Stimulated activated CD4-positive, alpha-beta T cell treated with anti-CD3 and anti-CD28 coated beads, Interleukin-2, amount 100 ng/mL, for 24 hours (primary cell): ENCODE measurements at places on chromosomes 3 and 15.

DNA sequence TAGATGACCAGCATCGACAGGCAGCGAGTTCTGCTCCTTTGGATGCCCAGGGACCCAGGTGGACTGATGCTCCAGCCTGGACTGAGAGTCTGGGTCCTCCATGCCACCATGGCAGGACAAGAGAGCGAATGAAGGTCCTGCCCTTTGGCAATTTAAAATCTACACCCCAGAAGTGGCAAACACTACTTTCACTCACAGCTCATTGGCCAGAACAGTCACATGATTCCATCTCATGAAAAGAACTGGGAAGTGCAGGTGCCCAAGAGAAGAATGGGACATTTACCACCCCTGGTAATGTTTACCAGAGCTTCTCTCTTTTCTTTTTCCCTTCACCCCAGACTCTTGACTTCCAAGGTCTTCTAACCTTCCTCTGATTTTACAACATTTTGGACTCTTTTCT lies 87.8 kb upstream of the SLCO3A1 start:
- no peak for DNase-seq

GRCh38 chr3:63970631-63971475 lies 52.4 kb downstream of the PSMD6 start:
- DNase-seq = no peak

DNA sequence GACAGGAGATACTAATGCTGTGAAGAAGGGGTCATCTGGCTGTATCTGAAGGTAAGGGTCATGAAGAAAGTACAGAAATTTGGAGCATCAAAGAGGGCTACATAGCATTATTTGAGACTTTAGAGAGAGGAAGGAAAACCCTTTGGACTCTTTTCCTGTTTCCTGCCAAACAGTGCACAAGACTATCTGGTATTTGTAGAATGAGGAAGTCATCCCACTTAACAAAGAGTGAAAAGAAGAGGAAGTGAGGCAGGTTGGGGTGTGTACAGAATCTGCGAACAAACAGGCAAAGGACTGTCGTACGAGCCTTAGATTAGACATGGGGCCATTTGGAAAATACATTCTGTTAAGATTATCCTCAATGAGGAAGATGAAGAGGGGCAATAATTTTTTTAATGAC lies 546.8 kb upstream of the EPHA6 start:
- DNase-seq = no peak

DNA sequence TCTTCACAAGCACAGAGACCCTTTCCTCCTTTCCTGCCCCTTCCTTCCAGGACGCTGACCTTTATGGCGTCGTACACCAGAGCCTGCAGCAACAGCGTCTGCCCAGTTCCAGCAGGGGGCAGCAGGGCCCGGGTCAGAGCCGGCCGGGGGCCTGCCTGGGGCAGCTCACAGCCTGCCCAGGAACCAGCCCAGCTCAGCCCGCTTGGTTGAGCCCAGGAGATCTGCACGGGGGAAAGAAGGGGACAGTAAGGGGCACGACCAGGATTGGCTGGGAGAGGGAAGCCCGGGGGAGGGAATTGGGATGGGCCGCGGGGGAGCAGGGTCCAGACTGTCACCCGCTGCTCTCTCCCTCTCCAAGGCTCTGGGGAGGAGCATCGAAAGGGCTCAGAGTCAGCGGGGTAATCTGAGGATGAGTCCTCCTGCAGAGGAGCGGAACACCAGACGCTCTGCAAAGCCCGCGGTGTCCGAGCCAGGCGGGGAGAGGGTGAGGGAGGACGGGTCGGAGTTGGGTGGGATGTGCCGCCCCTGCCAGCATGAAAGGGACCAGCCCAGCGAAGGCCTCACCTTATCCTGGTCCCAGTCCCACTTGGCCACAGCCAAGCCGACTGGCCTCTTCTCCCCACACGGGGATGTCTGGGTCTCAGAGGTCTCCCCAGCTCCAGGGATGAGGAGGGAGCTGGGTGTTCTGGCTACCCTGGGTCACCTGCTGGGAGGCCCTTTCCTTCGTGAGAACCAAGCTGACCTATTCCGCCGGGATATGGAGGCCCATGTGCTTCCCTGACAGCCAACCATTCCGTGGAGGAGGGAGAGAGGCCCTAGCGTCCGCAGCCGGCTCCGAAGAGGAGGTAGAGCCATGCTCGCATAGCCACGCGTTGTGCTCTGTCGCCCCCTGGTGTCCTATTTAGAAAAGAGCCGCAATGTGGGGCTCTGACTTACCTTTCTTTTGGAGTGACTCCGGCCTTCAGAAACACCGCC lies 7.4 kb upstream of the IGDCC3 start:
- DNase-seq = peak; percentile 85

DNA sequence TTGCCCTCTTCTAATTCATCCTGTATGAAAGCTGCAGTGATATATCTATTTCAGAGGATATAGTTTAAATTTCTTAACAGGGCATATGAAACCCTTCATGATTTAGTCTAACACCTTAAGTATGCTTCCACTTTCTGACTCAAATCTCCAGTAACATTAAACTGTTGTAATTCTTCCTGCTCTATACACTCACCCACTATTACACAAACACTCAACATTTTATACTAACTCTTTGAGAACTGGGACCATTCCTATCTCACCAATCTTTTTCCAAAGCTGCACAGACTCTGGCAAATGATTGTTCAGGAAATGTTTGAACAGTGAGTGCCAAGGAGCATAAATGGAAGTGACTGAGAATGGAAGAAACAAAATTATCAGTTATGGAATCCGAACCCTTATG lies 560.4 kb upstream of the DPPA4 start:
- DNase-seq = no peak

DNA sequence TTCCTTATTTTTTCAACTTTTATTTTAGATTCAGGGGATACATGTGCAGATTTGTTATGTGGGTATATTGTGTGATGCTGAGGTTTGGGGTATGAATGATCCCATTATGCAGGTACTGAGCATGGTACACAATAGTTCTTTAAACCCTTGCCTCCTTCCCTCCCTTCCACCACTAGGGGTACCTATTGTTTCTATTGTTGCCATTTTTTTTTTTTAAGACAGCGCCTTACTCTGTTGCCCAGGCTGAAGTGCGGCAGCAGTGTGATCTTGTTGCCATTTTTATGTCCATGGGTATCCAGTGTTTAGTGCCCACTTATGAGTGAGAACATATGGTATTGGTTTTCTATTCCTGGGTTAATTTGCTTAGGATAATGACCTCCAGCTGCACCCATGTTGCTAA lies 117.3 kb upstream of the FAM3D start:
- DNase-seq = no peak

DNA sequence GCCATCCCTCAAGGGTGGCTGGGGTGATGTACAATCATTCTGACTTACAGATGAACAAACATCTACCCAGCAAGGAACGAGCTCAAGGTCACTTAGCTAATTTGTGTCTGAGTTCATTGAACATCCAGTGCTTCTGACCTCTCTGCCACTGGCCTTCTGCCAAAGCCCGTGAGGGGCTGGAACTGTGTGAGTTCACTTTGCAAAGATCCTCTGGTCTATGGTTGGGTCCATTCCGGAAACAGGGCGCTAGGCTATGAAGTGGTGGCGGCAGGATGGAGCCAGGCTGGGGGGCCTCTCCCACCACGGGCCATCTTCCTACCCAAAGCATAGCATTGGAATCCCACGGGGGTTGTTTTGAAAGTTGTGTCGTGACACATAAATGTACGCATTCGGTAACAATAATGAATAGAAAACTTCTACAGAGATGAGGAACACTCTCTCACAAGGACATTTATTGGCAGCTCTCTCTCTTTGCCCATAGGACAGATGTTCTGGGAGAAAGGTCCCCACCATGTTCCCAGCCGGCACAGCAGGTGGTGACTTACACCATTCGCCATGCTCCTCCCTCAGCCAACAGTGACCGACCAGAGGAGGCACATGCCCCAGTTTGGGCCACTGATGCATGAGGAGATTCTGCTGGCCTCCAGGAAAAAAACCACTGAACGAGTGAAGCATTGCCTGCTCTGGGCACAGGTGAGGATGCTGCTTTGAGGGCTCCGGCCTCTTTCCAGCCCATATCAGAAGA lies 214.7 kb upstream of the CHRNA7 start:
- DNase-seq = no peak

DNA sequence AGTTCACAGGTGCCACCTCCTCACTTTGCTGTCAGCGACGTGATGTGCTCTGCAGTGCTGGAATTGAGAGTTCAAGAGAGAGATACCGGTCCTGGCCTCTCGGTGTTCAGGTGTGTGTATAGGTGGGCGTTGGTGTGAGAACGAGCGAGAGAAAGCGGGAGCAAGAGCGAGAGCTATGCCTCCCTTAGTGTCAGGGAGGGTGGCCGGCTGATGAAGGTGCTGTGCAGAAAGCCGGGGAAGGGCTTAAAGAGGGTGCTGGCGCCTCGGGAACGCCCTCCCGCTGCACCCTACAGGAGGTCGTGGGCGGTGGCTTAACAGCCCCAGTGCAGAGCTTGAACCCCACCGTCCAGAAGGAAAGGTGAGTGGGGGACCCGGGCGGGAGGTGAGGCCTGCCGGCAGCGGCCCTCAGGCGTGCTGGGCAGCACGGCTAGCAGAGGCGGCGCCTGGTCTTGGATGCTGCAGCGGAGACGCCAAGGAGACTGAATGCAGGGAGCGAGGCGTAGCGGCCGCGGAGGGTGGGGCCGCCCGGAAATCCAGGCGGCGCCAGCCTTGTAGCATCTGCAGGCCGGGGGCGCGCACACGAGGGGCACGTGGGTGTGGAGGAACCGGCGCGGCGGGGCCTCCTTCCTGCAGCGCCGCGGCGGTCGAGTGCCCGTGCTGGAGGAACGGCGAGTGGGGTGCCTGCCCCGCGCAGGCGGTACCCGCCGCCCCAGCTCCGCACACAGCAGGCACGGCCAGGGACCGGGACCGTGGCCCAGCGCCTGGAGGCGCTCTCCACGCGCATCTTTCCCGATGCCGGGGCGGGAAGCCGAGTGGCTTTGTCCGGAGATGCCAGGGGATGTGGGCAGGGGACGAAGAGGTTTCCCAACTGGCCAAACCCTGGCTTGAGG lies 246.8 kb upstream of the TOPAZ1 start:
- no peak for DNase-seq

GRCh38 chr15:73633991-73634495 lies 854 bp upstream of the NPTN start:
- DNase-seq = no peak

DNA sequence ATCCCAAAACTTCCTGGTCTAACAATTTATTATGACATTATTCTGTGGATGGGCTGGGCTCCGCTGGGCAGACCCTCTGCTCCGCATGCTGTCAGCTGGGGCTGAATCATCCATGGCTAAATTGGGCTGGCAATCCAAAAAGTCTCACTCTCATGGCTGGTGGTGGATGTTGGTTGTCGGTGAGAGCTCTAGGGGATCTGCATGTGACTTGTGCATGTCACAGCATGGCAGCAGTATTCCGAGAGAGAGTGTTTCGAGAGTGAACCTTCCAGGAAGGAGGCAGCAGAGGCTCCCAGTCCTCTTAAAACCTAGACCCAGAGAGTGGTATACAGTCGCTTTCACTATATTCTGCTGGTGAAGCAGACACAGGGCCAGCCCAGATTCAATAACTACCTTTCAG lies 9.9 kb downstream of the RARB start:
- no peak for DNase-seq

DNA sequence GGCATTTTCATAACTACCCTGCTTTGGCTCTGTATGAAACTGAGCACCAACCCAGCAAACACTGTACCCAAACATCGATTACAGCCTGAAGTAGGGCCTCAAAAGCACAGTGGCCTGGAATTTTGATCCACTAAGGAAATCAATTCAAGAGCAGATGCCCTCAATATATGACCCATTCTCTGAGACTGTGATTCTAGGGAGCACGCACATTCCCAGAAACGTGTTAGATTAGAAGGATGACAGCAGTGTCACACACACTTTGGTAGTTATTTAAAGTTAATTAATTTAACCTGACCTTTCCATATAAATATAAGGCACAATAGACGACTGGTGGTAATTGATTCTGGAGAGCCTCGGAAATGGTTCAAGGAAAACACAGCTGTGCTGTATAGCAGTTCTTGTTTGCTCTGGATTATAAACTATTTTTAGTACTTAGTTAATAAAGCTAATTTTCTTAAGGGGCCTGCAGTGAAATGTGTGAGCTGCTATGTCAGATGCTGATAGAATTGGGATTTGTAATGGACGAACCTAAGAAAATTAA lies 126.3 kb upstream of the ZNF385D start:
- no peak for DNase-seq

DNA sequence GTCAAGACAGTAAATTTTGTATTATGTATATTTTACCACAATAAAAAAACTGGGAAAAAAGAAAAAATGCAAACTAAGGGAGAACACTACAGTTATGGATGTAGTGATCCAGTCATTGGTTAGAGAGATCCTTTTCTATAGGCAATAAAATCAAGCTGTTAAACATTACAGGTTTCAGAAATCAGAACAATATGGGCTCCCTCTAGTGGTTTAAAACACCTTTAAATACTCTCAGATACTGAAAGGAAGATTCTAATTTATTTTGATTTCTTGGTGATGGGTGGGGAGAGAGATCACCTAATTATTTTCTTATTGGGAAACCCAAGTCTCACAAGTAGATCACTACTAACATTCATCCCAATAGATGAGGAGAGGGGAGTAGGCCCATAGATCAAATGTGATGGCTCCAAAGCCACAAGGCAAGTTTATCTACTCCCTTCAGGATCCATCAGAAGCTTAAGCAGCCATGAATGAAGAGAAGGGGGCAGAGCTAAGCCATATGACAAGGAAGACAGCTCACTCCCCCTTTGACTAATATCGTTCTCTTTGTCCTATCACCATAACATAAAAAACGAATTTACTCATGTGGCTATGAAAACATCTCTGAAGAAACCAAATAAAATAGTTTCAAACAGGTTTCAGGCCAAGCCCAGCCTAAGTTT lies 118.6 kb downstream of the ANO10 start:
- DNase-seq = no peak

- DNase-seq = no peak
Measured at GRCh38 chr15:98719137-98719740, 70.9 kb downstream of the IGF1R start.

DNA sequence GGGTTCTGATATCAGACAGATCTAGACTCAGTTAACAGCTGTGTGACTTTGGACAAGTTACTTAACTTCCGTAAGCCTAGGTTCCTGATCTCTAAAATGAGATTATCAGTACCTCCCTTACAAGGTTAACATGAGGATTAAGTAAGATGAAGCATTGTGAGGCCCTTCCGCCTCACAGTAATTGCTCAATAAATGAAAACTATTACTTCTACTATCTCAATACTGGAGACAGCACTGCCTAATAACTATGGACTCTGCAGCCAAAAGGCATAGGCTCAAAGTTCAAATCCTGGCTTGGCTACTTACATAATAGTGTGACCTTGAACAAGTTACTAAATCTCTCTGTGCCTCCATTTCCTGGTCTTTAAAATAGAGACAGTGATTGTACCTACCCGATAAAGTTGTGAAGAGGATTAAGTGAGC lies 82.0 kb upstream of the ATP11B start:
- DNase-seq = no peak

GRCh38 chr3:37145611-37146010 lies 28.8 kb downstream of the LRRFIP2 start:
- no peak for DNase-seq

- no peak for DNase-seq
Measured at GRCh38 chr3:58452176-58452575, 18.5 kb upstream of the PDHB start.

- DNase-seq = no peak
Measured at GRCh38 chr3:131477813-131478212, 25.0 kb downstream of the MRPL3 start.
